ENCODE measurements at places on chromosomes 3 and 15. TPM values are rescaled to one million over a fixed set of nuclear protein-coding genes. Genes with fewer than 3 reads are reported as not detected.

DNA sequence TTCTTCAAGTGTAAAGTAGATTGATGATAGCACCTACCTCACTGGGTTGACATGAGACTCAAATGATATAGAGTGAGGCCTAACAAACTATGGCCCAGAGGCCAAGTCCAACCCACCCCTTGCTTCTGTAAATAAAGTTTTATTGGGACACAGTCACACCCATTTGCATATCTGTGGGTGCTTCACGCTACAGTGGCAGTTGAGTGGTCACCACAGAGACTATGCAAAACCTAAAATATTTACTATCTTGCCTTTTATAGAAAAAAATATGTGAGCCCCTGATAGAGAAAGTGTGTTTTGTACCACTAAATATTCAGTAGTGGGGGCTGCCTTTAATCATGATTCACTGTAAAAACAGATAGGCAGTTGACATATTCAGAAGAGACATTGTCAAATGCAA lies 38.0 kb downstream of the ACAN start:
- H3K4me3 ChIP-seq: no peak overlapping the region
- peaks cover 3% of the 10 kb centered on the region for H3K36me3 ChIP-seq
- H3K27ac ChIP-seq: no peak overlapping the region
- no peaks in the 10 kb centered on the region for H3K27me3 ChIP-seq

- no peak overlapping the region for H3K27ac ChIP-seq
- no peak for DNase-seq
- no peak overlapping the region for H3K4me3 ChIP-seq
- peaks cover 9% of the 10 kb centered on the region for H3K27me3 ChIP-seq
Measured at GRCh38 chr15:38789566-38789965, 225.0 kb upstream of the RASGRP1 start.

DNA sequence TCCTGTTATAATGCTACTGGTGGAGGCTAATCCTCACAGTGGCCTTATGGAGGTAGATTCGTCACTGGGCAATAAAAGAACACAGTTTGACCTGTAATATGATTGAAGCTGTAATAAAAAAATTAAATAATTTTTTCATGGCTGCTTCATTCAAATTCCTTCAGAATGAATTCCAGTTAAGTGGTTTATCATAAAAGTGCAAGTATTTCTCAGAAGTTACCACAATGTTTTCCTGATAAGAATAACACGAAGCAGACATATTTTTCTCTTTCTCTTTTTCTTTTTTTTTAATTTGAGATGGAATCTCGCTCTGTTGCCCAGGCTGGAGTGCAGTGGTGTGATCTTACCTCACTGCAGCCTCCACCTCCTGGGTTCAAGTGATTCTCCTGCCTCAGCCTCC lies 15.6 kb downstream of the B4GALT4 start:
- no peaks in the 10 kb centered on the region for H3K27me3 ChIP-seq
- no peaks in the 10 kb centered on the region for H3K4me1 ChIP-seq
- no peak overlapping the region for H3K4me3 ChIP-seq
- H3K27ac ChIP-seq: no peak overlapping the region

DNA sequence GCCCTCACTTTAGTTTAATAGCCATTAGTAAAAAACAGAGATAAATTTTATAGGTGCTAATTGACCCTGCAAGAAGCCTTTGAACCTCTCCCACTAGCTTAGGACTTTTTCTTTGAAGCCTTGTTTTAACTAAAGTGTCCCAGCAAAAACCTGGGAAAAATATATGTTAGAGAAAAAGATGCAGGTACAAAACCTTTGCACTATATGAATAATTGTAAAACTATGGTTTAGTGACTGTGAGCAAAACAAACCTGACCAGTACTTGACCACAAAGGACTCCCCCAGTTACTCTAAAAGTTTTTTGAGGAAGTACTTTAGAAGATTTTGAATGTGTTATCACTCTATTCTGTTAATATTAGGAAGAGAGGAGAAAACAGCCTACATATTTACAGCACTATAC lies 123.3 kb upstream of the TP63 start:
- H3K4me1 ChIP-seq: peaks cover 8% of the 10 kb centered on the region
- no peak for DNase-seq
- no peak overlapping the region for H3K4me3 ChIP-seq
- peaks cover 4% of the 10 kb centered on the region for H3K27me3 ChIP-seq
- H3K36me3 ChIP-seq: no peaks in the 10 kb centered on the region

GRCh38 chr15:65917407-65917756 lies 48.1 kb downstream of the RAB11A start:
- DNase-seq: no peak
- peaks cover 6% of the 10 kb centered on the region for H3K36me3 ChIP-seq
- peaks cover 6% of the 10 kb centered on the region for H3K4me1 ChIP-seq
- H3K27ac ChIP-seq: no peak overlapping the region
- no peak overlapping the region for H3K4me3 ChIP-seq
- no peaks in the 10 kb centered on the region for H3K27me3 ChIP-seq

The RASGRP1 gene
- 0.26 TPM for total RNA-seq

Data from osteocyte (in vitro differentiated cells).